ENCODE measurements at places on chromosomes 7 and 10.

- no peak for DNase-seq
Measured at GRCh38 chr7:35504365-35504764, 190.6 kb downstream of the HERPUD2 start.

- DNase-seq: no peak
Measured at GRCh38 chr10:28367413-28367812, 64.5 kb upstream of the MPP7 start.

DNA sequence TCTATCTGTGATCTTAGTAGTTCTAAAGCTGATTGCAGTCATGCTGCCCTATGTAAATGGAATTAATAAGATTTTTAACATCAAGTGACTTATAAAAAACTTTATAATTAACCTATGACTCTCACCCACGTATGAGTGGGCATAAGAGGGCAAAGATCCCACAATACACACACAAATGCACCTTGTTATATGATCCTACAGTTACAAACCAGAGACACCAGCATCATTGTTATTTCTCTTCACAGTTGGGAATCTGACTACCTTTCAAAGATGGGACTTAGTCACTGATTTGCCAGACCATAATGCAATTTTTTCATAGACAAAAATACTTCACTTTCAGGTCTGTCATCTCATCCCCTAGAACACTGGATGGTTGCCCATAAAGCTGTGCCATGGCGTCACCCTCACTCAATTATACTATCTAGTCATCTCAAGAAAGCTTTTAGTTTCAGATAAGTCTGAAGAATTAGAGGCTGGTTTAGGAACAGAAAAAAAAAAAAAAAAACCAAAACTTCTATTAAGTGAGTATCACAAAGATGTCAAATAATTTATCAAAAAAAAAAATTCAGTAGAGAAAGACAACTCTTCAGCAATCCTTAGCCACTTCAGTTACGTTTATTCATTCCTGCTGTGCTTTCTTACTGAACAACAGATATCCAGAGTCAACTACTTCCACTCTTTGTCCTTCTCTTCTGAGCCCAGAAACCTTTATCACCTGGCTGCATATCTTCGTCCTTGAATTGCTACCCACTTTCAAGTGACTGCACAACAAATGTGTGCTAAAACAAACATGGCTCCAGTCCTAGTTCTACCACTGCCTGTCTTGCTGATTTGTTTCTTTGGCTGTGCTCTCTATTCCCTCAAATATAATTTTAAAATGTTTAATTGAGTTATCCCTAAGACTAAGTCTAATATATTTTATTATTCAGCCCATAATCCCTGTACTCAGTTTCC, 175.0 kb upstream of the CHRM2 start:
- DNase-seq: no peak

DNA sequence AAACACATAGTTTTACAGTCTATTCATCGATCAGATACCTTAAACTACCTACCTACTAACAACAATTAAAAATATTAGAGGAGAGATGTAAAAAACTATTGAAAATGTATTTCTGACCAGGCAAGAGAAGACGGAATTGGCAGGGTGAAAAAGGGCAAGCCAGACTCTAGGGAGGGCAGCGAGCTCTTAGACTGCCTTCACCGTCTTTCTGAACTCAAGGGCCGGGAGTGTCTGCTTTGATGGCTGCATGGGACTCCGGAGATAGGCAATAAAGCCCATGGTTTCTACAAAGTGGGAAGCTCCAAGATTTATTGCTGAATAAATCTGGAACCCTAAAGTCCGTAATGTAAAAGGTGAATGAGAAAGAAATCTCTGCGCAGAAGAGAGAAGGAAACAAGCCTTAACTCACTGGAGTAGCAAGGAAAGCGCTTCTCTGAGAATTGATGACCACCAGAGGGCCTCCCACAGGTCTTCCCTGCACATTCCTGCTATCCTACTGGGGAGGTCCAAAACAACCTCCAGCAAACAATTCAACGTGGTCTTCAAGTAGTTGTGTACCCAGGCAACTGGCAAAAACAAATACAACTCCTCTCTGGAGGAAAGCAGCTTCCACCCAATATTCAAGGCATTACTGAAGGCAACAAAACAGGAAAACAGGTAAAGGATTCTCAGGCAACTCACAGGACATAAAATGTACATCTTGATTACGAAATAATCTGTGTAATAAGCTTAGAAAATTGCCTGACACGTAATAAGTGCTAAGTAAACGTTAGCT, 181.3 kb downstream of the SDK1 start:
- peak; percentile 77 for DNase-seq

DNA sequence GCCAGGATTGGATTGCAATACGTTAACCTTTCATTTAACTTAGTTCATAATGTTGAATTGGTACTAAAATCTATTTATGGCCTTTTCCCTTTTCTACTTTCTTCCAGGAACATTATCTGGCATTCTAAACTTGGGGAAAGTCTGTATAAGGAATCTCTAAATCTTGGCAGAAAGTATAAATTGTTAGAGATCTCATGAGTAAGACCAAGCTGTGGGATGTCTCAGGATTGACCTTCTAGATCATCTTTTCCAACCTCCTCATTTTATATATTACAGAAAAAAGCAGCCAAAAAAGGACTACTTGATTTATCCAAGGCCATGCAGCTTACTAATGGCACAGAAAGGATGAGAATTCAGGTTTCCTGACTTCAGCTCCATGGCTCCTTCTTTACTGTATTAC, 598.3 kb downstream of the INHBA start:
- DNase-seq: no peak

- DNase-seq: peak; percentile 57
Measured at GRCh38 chr10:102596506-102596971, 47.7 kb upstream of the TRIM8 start.

DNA sequence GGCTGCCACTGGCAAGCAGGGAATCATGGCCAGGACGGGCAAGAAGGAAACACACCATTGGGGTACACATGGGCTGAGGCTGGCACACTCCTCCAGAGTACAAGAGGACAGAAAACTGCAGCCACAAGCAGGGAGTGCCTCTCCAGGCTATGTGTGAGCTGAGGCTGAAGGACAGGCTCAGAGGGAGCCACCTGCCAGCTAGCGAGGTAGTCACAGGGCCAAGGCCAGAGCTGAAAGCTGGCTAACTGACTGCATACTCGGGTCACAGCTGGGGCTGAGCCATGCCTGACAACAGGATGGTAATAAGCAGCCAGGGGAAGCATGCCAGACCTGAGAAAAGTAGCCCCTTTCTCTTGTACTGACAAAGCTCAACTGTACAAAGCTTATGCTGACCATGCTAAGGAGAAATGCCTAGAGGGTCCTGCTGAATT, 52.0 kb downstream of the KIF5B start:
- no peak for DNase-seq

GRCh38 chr10:98331885-98332284, 63.9 kb upstream of the LOXL4 start:
- DNase-seq: no peak

GRCh38 chr10:89165923-89166322, 41.2 kb downstream of the CH25H start:
- DNase-seq: no peak

- DNase-seq: no peak
Measured at GRCh38 chr10:123689880-123690279, 23.7 kb downstream of the GPR26 start.

DNA sequence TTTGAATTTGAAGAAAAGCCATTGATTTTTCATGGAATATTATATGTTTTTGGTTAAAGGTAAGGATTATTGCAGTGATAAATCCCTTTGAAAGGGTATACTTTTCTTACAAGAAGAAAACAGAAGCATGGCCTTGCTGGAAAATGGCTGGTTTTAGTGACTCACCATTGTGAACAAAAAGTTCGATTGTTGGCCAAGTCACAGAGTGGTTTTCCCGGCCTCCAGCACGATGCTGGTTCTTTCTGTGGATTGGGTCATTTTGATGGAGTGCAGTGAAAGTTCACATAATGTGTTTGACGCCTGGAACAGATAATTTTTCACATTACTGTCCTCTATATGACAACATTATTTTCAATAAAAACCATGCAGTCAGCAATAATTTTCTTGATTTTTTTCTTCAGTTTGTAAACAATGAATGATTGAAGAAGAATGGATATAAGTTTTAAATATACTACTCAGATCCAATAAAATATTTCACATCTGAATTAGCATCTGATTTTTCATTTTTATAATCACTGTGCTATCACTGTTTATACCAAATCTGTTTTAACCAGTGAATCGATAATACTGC, 60.9 kb downstream of the RBM20 start:
- no peak for DNase-seq

DNA sequence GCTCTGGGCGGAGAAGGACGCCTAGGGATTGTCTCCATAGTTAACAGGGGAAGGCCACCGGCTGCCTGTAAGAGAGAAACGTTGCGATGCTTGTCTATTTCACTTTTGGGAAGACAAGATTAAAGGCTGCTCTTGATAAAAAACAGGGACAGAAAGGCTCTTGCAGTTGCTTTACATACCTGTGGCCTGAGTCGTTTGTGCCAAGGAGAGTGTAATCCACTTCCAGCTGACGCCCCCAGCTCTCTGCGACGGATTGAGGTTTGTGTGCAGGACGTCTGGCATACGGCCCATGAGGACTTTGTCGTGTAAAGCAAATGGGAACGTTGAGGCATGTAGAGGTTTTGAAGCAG, 1.1 kb downstream of the MAP3K8 start:
- no peak for DNase-seq

Measured in NCI-H1417 (cell line).